ENCODE measurements at places on chromosomes 1 and 21.

GRCh38 chr1:198125995-198126735 is 30.6 kb upstream of the NEK7 start:
- DNase-seq, result no peak

- DNase-seq, result no peak
Measured at GRCh38 chr1:230832476-230832875, 35.8 kb downstream of the C1orf198 start.

DNA sequence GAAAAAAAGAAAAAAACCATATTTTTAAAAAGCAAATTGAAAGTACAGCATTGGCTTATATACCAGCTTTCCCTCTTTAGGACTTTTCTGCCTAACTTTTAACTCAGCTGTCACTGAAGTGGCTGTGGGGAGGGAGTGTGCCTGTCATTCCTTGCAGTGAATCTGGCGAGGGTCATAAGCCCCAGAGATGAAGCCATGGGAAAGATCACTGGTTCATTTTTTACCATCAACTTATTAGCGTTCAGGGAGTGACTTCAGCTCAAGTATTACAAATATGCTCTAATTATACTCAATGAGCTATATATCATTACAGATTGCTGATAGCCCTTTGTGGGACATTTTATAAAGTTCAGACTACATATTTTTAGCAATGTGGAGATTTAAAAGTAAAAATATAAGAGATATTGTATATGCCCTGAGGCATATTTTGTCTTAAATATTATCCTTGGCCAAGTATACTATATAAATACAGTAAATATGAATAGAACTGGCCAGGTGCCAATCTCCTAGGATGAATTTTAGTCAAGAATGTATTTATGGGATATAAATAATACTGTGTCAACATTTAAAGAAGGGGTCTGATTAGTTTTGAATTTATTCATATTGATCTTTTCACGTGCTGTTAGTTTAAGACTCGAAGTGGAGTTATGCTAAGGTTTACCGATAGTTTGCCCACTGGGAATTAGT is 4.4 kb downstream of the TGFB2 start:
- DNase-seq, result no peak

DNA sequence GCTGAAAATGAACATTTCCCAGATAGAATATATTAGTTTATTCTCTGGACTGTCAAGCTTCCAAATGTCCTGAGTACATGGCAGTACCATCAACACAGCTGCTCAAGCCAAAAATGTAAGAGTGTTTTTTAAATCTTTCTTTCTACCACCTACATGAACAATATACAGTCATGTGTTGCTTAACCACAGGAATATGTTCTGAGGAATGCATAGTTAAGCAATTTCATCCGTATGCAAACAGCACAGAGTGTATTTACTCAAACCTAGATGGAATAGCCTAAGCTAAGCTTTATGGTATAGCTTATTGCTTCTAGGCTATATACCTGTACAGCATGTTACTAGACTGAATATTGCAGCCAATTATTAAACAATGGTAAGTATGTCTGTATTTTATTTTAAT is 561.9 kb upstream of the ADGRL4 start:
- DNase-seq, result no peak

DNA sequence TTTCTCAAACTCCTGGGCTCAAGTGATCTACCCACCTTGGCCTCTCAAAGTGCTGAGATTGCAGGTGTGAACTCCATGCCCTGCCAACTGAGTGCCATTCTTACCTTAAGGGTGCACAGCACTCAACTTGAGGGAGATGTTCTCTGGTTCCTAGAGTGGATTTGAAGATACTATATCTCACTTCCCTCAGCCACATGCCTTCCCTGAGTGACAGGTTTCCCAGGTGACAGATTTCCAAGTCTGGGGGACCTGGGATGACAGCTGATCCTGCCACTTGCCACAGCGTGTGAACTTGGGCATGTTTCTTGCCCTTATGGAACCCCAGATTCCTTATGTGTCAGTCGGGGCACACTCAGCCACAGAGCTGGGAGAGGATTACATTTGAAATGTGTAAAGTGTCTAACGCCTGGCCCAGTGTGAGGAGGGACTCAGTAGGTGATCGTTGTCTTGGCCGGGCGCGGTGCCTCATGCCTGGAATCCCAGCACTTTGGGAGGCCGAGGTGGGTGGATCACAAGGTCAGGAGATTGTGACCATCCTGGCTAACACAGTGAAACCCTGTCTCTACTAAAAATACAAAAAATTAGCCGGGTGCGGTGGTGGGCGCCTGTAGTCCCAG is 29.6 kb upstream of the BTG2 start:
- no peak for DNase-seq

DNA sequence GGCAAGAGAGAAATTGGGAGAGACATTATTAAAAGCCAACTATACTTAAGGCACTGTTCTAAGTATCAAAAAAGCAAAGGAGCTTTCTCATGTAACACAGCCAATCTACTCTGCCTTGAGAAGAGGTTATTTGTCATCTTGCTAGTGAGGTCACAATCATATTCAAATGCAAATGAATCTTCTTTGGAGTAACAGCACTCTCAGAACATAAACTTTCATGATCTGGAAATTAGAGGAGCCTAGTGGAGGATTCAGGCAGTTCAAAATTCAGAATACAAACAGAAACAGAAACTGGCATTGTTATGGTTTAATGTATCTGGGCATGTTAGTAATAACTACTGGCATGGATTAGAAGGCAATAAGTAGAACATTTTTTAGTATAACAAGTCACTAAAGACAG is 57.4 kb downstream of the ARID4B start:
- no peak for DNase-seq

- DNase-seq, result no peak
Measured at GRCh38 chr1:47568763-47569162, 130.9 kb downstream of the FOXD2 start.

- DNase-seq, result no peak
Measured at GRCh38 chr1:62832276-62832675, 48.3 kb downstream of the ATG4C start.

GRCh38 chr1:3061981-3062615 is 6.9 kb upstream of the PRDM16 start:
- DNase-seq, result peak; percentile 54

DNA sequence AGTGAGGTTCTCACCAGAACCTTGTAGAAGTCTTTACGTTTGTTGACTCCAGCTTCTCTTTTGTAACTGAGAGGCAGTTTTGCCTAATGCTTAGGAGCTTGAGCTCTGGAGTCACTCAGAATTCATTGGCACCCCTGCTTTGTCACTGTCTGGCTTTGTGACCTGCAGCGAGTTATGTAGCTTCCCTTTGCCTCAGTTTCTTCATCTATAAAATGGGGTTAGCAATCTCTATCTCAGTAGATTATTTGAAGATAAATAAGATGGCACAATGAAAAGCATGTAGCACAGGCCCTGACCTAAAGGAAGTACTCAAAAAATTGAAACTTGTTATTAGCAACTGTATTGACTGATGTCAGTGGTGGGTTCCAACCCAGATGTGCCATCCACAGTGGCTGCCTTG is 8.1 kb downstream of the DHDDS start:
- DNase-seq, result no peak

- no peak for DNase-seq
Measured at GRCh38 chr1:178627037-178627436, 98.0 kb upstream of the RALGPS2 start.

DNA sequence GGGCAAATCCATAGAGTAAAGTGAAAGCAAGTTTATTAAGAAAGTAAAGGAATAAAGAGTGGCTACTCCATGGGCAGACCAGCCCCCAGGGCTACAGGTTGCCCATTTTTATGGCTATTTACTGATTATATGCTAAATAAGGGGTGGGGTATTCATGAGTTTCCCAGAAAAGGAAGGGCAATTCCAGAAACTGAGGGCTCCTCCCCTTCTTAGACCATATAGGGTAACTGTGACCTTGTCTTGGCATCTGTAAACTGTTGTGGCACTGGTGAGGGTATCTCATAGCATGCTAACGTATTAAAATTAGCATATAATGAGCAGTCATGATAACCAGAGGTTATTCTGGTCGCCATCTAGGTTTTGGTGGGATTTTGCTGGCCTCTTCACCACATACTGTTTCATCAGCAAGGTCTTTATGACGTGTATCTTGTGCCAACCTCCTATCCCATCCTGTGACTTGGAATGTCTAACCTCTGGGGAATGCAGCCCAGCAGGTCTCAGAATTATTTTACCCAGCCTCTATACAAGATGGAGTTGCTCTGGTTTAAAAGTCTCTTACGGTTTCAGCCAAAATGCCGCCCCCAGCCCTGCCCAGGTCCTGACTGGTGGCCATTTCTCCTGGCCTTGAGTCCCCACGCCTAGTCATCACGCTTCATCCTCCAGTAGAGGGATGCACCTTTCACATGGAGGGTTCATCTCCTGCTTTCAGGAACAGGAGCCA is 982 bp upstream of the TRIM17 start:
- no peak for DNase-seq

GRCh38 chr1:230507236-230507635 is 81.1 kb upstream of the PGBD5 start:
- no peak for DNase-seq

- no peak for DNase-seq
Measured at GRCh38 chr1:91765293-91765692, 120.7 kb downstream of the TGFBR3 start.

DNA sequence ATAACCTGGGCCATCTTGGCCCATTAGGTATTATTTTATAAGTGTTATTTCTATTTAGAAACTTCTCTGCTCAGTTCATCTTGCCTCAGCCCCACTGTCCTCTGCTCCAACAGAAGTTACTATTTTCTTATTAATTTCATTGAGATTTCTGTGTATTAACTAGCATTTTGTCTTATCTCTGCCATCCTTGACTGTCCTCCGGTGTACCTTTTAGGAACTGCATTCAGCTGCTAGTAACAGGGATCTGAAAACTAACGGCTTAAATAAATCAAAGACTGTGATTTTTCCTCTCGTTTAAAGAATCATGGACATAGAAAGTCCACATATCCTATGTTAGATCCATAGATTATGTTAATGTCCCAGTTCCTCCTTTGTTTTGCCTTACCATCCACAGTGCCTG is 382.5 kb downstream of the MATN1 start:
- no peak for DNase-seq

GRCh38 chr1:155657463-155657862 is 31.1 kb downstream of the YY1AP1 start:
- no peak for DNase-seq

GRCh38 chr1:19612530-19612929 is 31.6 kb upstream of the NBL1 start:
- no peak for DNase-seq

GRCh38 chr1:214111796-214112195 is 124.0 kb downstream of the PROX1 start:
- no peak for DNase-seq

DNA sequence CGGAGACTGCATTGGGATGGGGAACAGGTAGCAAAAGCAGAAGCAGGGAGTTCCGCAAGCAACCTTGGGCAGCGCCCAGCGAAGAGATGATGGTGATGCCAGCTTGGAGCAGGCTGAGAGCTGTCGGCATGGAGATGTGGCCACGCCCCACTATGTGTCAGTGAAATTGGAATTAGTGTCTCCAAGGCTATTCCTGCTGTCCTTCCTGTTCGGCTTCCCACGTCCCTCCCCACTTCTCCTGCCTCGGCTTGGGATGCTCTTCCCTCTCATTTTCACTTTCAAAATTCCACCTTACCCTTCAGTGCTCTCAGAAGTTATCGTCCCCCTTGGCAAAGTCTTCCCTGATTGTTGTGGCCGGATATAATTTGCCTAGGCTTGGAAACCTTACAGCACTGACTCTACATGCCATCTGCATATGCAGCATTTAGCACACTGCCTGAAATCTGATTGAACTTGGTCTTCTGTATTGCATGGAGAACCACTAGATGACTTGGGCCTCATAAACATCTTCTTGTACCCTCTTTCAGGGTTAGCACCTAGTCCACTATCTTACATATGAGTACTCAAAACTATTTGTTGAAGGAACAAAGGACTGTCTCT is 270.7 kb upstream of the RUNX1 start:
- DNase-seq, result no peak

DNA sequence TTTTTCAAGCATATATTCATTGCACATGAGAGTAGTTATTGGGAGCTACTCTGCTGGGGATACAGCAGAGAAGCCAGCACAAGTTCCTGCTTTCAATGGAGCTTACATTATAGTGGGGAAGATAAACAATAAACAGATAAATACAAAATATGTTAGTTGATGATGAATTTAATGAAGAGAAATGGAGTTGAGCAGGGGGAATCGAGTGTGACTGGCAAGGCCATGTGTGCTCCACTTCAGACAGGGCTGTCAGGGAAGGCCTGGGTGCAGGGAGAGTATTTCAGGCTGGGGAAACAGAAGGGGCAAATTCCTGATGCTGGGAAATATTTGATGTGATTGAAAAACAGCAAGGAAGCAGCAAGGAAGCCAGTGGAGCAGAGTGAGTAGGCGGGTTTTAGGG is 21.2 kb upstream of the BRDT start:
- no peak for DNase-seq

- no peak for DNase-seq
Measured at GRCh38 chr1:182826892-182827291, 12.3 kb upstream of the DHX9 start.

DNA sequence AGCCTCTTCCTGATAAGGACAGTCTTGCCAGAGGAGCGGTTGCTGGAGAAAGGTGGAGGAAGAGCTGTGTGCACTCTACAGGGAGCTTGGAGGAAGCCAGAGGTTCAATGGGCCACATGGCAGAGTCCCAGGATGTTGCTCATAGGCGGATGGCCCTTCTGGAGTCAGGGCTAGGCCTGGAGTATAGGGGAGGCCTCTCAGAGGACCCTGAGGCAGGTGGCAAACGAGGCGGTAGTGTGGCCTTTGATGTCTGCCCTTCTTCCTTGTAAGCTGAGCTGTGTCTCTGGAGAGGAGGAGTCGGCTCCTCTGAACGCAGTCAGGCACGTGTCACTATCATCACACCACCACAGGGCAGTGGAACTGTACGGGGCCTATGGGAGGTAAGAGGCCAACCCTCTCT is 8.6 kb downstream of the PKP1 start:
- DNase-seq, result no peak

DNA sequence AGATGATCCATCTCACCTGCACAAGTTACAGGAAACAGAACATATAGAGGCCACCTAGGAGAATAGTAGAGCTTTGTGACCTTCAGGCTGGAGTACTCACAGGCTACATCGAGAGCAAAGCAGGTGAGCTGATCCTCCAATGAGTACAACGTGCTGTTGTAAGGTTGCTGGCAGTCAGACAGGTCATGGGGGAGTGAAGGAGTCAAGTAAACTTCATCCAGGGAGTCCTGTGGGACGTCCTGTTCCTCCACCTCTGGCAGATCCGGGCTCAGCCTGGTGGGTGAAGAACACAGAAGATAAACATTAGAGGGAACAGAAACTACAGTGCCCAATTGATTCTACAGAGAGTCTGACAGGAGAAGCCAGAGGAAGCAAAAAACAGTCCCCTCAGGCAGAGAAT is 62.5 kb downstream of the PRKAB2 start:
- no peak for DNase-seq

GRCh38 chr1:79716447-79716846 is 709.9 kb upstream of the ADGRL4 start:
- DNase-seq, result no peak

- no peak for DNase-seq
Measured at GRCh38 chr1:116751621-116752020, 2.6 kb upstream of the CD2 start.

GRCh38 chr1:98387701-98388100 is 273.8 kb upstream of the SNX7 start:
- no peak for DNase-seq

Measured in activated effector memory CD4-positive, alpha-beta T cell treated with anti-CD3 and anti-CD28 coated beads, Interleukin-2, amount 50 U/mL, for 16 hours (primary cell).